ENCODE measurements at places on chromosomes 7 and 10.

- DNase-seq, result no peak
Measured at GRCh38 chr7:16365177-16365576, 56.2 kb downstream of the CRPPA start.

GRCh38 chr10:7192061-7192460 is 218.8 kb downstream of the SFMBT2 start:
- no peak for DNase-seq

- DNase-seq, result no peak
Measured at GRCh38 chr10:69446650-69447151, 4.6 kb upstream of the TSPAN15 start.

GRCh38 chr7:50397971-50398324 is 52.2 kb downstream of the FIGNL1 start:
- DNase-seq, result no peak

- DNase-seq, result no peak
Measured at GRCh38 chr7:143013473-143013872, 13.5 kb downstream of the OR9A2 start.

GRCh38 chr10:13773043-13773442 is 186.3 kb downstream of the PRPF18 start:
- DNase-seq, result no peak

GRCh38 chr7:29170781-29171180 is 23.8 kb upstream of the CHN2 start:
- DNase-seq, result no peak

GRCh38 chr10:66151346-66151745 is 774.5 kb upstream of the LRRTM3 start:
- DNase-seq, result no peak

GRCh38 chr10:126430512-126430911 is 42.2 kb upstream of the ADAM12 start:
- no peak for DNase-seq

DNA sequence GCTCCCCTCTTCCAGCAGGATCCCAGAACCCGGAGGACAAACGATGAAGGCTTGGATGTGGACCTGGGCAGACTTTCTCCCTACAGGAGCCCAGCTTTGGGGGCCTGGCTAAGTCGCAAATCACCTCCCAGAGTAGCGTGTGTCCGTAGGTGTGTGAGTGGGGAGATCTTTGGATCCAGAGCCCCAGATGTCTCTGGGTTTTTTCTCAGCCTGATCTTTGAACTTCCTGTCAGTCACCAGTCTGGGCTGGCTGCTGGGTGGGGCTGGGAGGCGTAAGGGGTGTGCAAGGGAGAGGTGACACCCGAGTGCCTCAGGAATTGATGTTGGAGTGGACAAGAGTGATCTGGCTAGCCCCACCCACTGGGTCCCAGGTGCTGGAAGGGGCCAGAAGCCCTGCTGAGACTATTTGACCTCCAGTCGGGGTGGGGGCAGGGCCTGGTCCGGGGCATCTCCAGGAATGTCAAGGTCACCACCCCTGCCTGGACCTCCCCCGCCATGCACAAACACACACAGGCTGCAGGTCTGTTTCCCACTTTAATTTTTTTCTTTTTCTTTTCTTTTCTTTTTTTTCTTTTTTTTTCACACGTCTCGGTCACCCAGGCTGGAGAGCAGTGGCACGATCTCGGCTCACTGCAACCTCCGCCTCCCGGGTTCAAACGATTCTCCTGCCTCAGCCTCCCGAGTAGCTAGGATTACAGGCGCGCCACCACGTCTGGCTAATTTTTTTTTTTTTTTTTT is at the start of gene MOGAT3:
Gene MOGAT3 (minus strand): TSS at position 175 of the 738 bp plus-strand sequence. CDS start 182 bp downstream, outside the sequence.
- DNase-seq, result no peak

- no peak for DNase-seq
Measured at GRCh38 chr7:129401228-129401966, 32.8 kb upstream of the STRIP2 start.

- DNase-seq, result no peak
Measured at GRCh38 chr7:46713868-46714596, 793.0 kb upstream of the IGFBP3 start.

- DNase-seq, result no peak
Measured at GRCh38 chr10:3570855-3571266, 214.1 kb downstream of the KLF6 start.

DNA sequence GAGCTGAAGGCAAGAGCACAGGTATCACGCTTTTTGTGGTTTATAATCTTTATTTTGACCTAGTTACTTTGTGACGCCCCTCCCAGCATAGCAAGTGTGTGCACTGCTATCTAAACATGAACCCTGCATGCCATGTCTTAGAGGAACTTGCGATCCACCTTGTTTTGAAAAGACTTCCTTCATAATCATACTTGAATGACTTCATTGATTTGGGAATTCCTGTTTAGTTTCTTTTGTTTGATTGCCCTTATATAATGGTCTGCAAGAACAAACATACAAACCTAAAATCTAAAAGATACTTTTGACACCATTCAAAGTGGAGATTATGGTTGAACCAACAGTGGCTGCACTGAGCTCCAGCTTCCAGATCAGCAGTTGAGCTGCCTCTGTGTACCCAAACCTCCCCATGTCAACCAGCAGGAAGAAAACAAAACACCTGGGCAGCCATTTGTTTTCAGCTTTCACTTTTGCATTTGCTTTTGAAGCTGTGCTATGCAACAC is 132.6 kb downstream of the CELF2 start:
- DNase-seq, result no peak

DNA sequence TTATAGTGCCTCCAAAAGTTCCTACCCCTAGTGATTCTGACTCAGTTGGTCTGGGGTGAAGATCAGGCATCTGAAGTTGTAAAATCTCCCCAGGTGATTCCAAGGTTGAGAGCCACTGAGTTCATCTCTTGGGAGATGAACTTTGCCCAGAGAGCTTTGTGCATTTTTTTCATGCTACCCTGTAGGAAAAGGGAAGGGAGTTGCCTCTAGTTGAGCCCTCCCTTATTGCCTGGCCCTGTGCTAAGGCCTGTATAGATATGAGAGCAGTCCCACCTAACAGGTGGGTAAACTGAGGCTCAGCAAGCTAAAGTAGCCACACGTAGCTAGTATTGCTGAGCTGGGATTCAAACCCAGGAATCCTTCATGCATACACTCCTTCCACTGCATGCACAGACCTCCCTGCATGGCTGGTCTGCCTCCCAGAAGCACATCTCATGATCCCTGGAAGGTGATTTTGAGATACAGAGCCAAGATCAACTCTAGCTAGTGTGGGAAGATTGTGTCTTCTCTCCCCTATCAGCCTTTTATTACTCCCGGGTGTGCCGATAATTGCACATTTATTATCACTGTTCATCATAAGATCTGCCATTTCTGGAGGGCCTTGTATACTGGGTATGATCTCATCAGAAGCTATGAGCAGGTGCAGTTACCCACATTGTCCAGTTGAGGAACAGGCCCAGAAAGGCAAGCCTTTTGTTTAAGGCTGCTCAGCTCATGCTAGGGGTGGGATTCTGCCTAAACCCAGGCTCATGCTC is 47.0 kb downstream of the TBATA start:
- no peak for DNase-seq

DNA sequence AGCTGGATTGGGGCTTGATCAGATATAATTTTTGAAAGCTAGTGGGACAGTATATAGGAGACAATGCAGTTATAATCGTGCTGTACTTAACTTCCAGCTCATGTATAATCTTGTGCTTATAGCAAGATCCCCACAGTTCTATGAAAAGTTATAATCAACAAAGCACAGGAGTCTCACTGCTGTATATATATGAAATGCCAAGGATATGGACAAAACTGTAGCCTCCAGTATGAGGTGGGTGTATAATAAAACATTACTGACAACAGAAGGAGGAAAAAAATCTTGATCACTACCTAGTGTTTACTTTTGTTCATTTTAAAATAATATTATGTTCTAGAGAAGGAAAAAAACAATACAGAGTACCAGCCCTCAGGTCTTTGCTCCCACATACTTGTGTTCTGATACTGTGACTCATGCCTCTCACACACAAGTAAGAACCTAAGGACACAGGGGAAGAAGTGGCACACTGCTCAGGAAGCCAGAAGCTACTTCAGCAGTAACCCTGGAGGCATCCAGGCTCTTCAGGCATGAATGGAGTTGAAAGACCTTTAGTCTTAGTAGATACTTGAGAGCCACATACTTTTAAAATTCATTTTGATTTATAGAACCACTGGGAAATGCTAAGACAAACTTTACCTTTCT is 265.7 kb upstream of the IMMP2L start:
- no peak for DNase-seq

DNA sequence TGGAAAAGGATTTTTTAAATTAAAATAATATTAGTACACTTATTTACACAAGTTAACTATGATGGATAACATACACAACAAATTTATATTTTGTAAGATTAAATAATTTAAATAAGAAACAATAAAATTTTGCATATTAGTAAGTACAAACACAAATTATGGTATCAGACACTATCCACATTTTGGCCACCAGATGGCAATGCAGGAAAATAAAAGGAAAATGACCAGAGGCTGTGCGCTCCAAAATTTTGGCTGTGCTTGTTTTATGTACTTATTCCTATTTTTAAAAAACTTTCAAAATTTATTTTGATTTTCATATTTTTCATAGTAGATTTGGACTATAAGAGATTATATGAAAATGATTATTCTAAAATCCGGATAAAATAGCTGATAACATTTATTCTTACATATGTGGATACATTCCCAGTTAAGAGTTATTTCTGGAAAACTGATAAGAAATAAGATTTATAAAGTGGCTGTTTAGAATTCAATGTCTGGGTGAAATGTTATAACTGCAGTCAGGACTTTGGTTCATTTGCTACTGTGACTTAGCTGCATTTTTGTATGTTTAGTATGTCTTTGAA is 274.7 kb upstream of the HGF start:
- no peak for DNase-seq

DNA sequence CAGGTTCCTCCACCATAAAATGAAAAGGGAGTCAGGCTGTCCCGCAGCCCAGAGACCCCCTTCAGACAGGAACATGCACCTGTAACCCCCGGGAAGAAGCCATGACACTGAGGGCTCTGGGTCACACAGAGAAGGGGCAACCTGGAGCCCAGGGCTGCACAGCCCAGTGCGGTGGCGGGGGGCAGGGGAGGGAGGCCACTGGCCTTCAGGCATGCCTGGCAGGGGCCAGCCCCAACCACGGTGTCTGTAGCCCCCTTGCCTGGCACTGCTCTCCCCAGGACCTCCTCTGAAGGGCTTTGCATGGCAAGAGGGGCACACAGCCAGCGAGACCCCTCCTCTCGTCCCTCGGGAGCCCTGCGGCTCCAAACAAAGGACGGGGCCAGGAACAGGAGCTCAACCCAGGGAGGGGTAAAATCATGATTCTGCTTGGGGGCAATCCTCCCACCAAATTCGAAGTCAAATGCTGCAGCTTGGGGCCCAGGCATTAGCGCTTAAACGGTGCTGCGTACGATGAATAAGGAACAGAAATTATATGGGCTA is 235.1 kb downstream of the MAD1L1 start:
- DNase-seq, result no peak

DNA sequence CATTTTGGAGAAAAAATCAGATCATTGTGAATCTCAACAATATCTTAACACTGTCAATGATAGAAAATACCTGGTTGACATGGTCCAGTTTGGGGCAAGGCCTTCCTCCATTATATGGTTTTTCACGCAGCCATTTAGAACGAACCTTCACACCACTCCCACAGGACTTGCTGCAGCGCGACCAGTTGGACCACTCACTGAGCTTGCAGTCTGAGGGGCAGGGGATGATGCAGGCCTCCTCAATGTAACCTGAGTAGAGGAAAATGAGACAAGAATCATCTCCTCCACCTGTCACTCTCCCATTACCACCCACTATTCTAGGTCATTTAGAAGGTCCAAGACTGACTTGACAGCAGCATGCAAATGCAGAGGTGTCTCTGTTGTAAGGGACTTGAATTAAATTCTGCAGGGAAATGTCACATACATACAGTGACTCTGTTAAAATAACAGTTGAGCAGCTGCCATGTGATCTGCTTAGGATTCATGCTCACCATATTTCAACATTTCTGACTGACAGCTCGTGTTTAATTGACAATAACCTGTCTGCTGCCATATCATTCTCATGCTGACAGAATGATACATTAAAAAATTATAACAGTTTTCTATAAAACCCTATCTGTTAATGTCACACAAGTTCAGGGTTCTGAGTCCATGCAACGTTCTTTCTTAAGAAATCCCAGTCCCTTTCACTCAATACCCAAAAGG is 403.0 kb downstream of the THSD7A start:
- DNase-seq, result no peak

DNA sequence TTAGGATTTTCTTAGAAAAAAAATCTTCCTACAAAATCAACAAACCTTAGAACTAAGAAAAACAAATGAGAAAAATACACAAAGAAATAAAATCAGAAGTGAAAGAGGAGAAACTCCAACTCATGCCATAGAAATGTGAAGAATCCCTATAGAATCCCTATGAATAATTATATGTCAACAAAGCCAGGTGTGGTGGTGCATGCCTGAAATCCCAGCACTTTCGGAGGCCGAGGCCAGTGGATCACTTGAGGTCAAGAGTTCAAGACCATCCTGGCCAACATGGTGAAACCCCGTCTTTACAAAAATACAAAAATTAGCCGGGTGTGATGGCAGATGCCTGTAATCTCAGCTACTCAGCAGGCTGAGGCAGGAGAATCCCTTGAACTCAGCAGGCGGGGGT is 27.1 kb downstream of the ACSM6 start:
- DNase-seq, result no peak

DNA sequence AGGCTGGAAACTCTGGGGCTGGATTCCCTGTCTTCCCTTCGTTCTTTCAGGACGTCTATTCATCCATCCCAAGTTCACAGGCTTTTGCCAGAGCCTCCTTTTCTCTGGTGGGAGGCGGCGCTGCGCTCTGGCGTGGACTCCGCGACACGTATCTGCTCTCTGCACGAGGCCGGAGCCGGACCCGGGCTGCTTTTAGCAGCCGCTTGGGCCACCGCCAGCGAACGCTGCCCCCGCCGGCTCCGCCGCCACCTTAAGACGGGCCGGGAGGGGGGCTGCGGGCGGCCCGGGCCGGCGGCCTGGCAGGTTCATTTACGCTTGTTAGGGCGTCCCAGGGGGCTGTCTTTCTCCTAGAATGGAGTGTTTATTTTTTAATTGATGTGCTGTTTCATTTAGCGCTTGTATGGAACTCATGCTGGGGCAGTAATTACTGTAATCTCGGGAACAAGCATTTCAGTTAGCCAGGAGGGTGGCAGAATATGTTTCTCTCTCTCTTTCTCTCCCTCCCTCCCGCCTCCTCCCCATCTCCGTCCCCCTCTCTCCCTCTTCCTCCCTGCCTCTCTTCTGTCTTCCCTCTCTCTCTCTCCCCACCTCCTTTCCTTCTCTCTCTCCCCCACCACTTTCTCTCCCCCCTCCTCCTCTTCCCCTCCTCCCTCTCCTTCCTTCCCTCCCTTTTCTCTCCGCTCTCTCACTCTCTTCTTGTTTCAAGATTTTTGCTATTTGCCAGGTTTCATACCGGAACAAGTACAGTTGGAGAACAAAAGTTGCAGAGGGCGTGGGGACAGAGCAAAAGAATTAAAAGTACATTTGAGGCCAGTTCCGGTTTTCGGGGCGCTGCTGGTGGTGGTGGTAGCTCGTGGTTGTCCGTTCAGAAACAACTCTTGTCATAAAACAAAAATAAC is 1.3 kb upstream of the FZD8 start:
- no peak for DNase-seq

- DNase-seq, result no peak
Measured at GRCh38 chr7:92432299-92432946, 14.9 kb upstream of the GATAD1 start.

GRCh38 chr10:95456516-95456915 is 104.7 kb downstream of the SORBS1 start:
- DNase-seq, result no peak

Measured in stimulated activated CD8-positive, alpha-beta memory T cell treated with anti-CD3 and anti-CD28 coated beads, Interleukin-4, amount 100 ng/mL, for 1 hour (primary cell).